Stimulated activated CD4-positive, alpha-beta T cell treated with anti-CD3 and anti-CD28 coated beads, Interleukin-1b, Interleukin-23, amount 100 ng/mL, for 24 hours (primary cell): ENCODE measurements at places on chromosomes 1 and 21.
A peak's percentile ranks its signal among the peaks of the same experiment; 100 is the strongest.

GRCh38 chr1:16187748-16188401, 24.6 kb downstream of the ARHGEF19 start:
- DNase-seq: peak; percentile 64

GRCh38 chr1:97909266-97909665, 11.6 kb downstream of the DPYD start:
- DNase-seq: no peak

- no peak for DNase-seq
Observed at GRCh38 chr21:34857874-34858273, 189.1 kb downstream of the CLIC6 start.

- DNase-seq: peak; percentile 51
Observed at GRCh38 chr1:21659099-21659923, 9.8 kb downstream of the RAP1GAP start.

GRCh38 chr1:20558191-20558590, 5.8 kb downstream of the FAM43B start:
- DNase-seq: no peak

DNA sequence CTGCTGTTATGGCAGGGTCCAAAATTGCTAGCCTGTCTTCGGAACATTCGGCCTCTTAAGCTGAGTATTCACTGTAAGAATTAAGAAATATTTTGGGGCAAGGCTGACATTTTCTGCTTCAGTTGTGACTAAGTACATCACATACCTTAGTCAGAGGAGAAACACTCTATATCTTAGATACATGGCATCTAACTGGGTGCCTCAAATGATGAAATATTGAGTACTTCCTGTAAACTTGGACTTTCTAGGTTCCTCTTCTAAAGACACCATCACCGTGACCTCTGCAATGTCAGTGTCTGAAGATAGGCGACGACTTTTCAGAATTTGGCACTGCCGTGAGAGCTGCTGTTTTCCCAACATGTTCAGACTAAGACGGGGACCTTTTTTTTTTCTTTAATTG, 65.6 kb downstream of the PCBP3 start:
- DNase-seq: no peak
